T follicular helper cell (primary cell): ENCODE measurements at places on chromosomes 11 and 22.

DNA sequence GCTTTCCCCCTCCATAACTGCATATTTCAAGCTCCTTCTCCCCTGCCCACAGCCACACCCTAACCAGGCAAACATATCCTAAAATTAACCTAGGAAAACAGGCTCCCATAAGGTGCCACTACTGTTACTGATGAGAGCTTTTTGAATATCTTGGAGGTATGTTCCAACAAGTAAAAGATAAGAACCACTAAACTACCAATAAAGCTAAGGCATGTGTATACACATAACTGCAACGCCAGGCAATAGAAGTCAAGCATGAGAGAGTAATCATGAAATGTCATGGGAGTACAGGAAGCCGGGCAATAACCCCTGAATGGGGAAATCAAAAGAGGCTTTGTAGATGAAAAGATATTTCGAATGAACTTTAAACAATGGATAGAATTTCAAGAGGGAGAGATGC, 9.3 kb downstream of the MMP13 start:
- no peak for DNase-seq

- no peak for DNase-seq
These were observed 8.5 kb downstream of the FHIP1B start for GRCh38 chr11:6225896-6226295.

GRCh38 chr11:117713538-117713991, 83.5 kb downstream of the DSCAML1 start:
- DNase-seq = no peak

DNA sequence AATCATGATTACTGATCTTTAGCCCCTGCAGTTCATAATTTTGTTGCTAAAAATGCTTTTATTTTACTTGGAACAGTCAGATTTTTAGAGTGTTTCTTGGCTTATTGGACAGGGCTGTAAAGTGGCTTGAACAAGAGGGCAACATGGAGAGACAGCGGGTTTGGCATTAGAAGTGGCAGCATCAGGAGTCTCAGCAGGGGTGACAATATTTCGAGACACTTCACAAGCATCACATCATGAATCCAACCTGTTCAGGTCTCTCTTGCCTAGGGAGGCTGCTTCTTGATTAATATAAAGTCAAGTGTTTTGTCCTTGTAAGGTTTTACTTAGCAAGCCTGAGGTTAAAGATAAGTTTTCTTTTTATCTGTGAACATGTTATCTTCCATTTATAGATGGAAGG, 2249.5 kb downstream of the LRRC4C start:
- no peak for DNase-seq

- no peak for DNase-seq
These were observed 10.3 kb downstream of the PARVG start for GRCh38 chr22:44191036-44191454.

DNA sequence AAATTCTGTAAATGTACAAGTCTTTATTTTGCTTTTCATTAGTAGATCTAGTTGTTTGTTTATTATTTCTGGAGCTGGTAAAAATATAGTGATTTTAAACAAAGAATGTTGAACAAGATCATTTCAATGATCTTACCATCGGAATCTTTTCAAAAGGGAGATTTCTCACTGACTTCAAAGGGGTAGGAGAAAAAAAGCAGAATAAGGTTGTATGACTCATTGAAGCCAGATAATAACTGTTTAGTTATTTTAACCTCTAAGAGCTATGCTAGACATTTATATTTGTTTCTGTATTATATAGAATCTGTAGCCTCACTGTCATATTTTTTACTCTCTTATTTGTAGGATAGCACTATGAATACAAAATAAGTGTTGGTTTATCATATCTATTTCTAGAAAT, 8.1 kb upstream of the PDE3B start:
- DNase-seq = no peak

DNA sequence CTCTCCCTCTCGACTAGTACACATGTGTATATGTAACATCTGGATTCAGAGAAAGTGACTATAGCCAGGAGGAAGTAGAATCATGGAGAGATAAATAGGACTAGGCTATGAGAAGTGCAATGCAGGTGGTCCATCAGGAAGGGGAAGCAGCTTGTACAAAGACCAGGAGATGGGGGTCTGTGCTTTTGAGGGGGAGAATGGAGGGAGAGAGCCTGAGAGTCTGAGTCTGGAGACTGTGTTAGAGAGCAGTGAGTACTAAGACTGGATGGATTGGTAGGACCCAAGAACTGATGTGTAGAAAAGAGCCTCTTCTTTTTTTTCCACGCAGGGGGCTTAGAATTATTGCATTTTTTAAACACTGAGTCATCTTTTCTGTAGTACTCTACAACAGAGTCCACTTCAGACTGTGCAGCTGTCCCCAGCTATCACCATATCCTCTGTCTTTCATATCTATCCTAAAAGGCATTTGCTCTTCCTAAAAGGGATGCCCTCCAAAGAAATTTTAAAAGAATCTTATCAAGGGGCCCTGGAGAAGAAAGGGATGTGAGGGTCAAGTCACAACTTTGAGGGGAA, 80.4 kb downstream of the BDNF start:
- DNase-seq = no peak

- DNase-seq = no peak
These were observed 12.6 kb upstream of the APLNR start for GRCh38 chr11:57249384-57250319.

- no peak for DNase-seq
These were observed 52.0 kb upstream of the CHRNA10 start for GRCh38 chr11:3723014-3723708.

DNA sequence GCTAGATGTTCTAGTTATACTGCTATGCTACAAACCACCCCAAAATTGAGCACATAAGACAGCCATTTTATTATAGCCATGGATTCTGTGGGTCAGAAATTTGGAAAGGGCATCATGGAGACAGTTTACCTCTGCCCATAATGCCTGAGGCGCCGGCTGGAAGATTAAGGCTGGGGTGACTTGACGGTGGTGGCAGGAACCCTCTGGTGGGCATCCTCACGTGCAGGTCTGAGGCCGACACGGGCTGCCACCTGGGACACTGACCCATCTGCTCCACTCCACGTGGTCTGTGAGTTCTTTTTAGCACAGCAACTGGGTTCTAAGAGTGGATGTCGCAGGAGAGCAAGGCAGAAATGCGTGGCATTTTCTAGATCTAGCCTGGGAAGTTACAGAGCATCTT, 40.0 kb upstream of the PRDM11 start:
- DNase-seq = no peak

DNA sequence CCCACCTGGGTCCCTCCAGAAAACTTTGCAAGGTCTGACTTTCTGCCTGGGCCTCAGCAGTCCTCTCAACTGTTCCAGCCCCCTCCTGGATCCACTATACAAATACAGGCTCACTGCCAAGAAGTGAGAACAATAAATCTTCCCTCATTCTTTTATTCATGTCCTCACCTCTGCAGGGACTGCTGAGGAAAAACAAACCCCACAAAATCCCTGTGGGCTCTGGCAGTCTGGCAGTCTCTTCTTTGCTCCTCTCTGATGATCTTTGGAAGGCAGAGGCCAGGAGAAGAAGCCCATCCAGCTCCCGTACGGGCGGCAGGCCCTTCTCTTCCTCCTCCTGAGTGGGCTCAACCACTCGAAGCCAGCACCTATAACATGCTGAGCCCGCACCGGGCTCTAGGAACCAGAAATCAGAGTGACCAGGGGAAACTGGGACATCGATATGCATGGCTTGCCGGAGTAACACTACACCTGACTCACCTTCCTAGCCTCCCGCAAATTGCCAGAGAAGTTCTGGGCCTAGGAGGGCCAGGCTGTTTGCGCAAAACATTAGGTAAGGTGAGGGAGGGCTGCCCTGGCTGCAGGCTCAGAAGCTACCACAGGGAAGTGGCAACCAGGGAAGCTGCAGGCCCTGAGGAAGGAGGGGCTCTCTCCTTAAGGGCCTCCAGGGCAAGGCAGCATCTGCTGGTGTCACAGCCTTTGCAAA, 24.2 kb downstream of the TMPRSS5 start:
- DNase-seq = no peak

DNA sequence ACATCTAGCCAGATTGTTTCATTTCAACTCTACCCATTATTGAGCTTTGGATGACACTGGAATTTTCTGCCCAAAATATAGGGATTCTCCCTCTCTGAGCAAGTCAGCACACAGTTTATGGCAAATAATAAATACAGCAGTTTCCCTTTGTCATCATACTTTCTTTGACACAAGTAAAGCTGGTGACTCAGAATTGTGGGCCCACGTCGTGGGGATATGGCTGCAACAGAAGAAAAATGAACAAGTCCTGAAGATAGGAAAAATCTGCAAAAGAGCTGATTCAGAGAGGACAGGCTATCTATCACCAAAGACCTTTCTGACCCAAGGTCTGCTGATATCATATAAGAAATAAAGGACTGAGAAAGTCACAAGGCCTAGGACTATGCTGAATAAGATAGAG, 236.3 kb upstream of the ZC3H12C start:
- DNase-seq = no peak

GRCh38 chr11:21411104-21411503, 741.7 kb downstream of the NELL1 start:
- no peak for DNase-seq

GRCh38 chr11:61682906-61683675, 2.9 kb downstream of the DAGLA start:
- no peak for DNase-seq

- DNase-seq = no peak
These were observed 1022.0 kb downstream of the TBC1D22A start for GRCh38 chr22:47784367-47784983.

DNA sequence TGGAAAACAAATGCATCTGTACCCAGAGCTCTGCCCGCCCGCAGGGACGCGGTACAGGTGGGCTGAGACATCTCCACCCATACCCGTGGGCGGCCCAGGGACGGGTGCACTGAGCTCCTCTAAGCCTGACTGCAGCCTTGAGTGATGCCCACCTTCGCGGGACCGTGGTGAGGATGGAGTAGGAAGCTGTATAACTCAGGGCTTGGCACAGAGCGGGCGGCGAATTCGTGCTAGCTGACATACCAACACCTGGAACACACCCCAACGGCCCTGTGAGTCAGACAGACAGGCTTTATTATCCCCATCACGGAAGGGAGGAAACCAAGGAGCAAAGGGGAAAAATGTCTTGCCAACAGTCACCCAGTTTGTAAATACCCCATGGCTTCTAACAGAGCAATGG, 61.9 kb downstream of the SMCO4 start:
- no peak for DNase-seq

GRCh38 chr11:82978422-82979099, 77.0 kb downstream of the DDIAS start:
- DNase-seq = no peak

- DNase-seq = no peak
These were observed 1.3 kb downstream of the CARS1 start for GRCh38 chr11:3055891-3056290.

DNA sequence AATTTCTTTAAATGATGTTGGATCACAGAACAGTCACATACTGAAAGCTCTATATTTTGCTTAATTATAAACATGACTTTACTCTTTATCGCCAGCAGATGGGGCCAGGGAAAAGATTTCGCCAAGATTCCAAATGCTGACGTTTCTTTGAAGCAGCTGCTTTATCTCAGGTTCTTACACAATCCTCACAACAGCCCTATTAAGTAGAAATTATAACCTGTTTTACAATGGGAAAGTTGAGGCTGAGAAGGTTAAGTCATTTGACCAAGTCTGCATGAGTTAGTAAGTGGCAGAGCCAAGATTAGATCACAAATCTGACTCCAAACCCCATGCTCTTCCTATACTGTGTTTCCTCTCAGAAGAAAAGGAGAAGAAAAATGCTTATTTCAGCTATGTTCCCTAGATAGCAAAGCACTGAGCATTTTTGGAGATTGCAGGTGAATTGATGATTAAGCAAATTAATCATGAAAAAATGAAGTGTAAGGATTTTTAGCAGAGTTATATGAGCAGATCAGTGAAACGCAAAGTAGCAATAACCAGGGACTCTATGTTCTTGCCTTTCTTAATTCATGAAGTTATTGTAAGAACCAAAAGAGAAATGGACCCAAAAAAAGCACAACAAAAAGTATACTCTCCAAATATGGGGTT, 79.0 kb downstream of the AASDHPPT start:
- no peak for DNase-seq

- no peak for DNase-seq
These were observed 78.8 kb downstream of the TNRC6B start for GRCh38 chr22:40256516-40256915.

DNA sequence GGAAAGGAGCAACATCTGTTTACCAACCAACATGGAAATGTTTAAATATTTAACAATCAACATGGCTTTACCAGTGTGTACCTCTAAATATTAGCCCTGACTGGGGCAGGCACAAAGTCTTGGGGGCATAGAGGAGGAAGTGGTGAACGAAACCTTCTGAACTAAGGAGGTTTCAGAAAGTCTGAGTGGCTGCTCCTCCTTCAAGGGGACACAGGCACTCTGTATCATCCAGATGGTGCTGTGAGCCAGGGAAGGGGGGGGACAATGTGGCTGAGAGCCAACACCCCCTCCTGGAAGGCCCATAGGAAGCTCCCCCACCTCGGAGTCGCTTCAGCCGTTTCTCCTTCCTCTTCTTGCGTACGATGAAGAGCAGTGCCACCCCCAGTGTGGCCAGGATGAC, 107.7 kb downstream of the CEP164 start:
- DNase-seq = no peak

DNA sequence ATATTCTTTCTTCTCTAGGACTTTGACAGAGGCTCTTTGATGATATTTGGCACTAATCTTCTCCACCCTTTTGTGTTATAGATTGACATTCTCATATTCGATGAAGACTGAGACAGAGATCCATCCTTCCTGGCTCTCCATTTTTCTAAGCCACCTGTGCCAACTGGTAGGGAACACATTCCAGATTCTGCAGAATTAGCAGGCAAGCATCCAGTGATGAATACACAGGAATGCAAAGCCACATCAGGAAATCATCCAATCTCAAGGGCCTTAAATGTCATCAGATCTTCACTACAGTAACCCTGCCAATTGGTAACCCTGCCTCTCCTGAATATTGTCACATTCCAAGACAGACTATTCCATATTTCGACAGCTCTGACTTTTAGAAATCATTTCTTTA, 718.4 kb upstream of the API5 start:
- no peak for DNase-seq
